Fibroblast of mammary gland (primary cell): ENCODE measurements at places on chromosomes 5 and 9.

DNA sequence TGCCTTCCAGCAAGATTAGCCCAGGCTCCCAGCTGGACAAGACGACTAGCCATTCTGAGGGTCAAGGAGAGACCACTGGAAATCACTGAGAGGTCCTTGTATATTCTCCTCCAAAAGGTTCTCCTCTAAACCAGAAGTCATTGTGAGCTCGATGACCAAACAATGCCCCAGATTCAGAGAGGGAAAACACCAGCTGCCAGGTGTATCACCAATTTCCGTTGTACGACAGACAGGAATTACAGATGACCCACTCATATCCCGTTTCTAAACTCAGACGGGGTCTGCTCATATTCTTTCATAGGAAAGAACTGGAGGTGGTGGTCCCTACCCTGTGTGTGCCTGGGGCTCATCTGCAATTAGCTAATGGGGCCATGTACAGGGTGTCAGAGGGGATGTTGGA, 14.2 kb downstream of the FAXDC2 start:
- DNase-seq, result no peak

DNA sequence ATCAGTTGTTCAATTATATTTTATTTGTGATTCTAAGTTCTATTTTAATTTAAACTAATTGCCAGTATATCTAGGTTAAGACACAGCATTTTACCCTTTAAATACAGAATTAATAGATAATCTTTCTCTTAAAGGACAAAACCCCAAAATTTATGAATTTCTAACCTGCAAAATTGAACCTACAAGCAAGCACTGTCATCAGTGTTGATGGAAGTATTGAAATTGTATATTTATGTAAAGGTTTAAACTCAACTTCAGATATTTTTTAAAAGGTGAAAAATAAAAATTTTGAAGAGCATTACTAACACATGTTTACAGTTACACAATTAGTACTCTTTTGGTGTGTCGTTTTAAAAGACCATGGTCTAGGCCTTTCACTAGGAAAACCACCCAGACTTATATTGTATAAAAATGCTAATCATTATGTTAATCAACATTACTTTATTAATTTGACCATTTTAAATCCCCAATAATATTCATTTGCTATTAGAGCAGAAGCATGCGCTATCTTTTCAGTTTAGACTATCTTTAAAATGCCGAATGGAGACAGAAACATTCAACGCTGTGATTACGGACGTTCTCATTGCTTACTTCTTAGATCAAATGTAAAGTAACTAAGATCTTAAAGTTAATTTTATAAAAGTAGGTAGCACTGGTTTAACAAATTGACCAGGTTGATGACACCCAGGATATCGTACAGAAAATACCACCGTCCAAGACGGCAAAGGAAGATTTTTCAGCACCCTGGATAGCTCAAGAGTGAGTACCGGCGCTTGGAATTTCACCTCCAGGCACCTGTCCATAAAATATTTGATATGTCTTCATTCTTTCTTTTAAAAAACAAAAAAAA, 3.2 kb downstream of the OTP start:
- DNase-seq, result no peak

GRCh38 chr5:53507013-53507412, 26.6 kb downstream of the FST start:
- no peak for DNase-seq

GRCh38 chr5:114612406-114612805, 250.5 kb downstream of the KCNN2 start:
- DNase-seq, result peak; percentile 1
